Aorta (tissue), 5 donors: ENCODE measurements at places on chromosomes 12 and 14.

DNA sequence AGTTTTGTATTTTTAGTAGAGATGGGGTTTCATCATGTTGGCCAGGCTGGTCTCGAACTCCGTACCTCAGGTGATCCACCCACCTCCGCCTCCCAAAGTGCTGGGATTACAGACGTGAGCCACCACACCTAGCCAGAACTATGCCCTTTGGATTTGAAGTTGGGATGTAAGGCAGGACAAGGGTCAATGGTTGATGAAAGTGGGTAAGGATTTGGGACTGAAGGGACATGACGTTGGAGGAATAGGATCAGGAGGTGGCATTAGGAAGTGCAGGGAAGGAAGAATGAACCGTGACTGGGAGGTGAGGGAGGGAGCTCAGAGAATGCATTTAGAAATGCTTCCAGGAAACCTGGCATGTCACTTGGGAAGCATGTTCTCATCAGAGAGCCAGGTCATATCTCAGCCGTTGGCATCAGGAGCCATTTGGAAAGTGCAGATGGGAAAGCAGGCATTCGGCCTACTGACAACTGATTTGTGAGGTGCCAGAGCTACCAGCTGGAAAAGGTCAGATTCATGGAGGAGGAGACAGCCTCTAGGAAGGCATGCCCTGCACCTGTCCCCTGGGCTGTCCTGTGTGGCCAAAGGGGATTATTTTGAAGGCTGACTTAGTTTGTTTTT is 2.2 kb downstream of the CRADD start:
- DNase-seq = no peak

DNA sequence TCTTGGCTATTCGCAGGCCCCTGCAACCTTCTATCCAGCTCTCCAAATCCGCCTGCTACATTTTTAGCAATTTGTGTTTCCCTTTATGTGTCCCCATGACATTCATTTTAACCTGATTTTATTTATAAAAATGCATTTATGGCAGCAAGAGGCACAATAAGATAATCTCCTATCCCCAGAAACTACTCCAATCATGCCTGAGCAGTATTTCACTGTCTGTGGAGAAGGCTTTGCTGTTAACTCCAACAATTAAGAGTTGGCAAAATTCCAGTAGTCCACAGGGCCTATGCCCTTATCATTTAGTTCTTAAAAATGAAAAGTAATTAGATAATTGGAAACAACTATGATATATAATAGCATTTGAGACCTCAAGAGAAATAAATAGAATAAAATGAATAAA is 462.4 kb downstream of the TRHDE start:
- DNase-seq = no peak

DNA sequence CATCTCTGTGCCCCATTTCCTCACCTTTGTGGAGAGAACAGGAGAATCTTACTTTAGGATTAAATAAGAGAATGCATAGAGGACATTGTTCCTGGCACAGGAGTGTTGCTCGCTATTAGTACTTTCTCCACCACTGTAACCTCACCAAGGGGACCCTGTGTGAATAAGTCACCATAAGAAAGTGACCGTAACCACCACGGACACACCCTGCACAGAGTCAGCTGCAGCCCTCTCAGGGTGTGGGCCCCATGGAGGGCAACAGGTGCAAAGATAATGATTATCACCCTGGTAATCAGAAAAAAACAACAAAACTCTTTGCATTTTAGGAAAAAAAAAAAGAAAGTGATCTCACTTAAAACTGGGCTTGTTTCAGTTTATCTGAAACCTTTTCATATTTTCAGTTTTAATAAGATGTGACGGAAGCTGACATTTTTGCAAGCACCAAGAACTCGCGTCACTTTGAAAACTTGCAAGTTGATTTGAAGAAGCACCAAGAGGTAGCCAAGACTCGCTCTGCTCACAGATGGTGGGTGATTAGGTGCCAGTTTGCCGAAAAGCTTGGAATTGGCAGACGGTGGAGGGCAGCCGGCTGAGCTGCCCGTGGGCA is 87.0 kb upstream of the VRK1 start:
- DNase-seq = no peak

DNA sequence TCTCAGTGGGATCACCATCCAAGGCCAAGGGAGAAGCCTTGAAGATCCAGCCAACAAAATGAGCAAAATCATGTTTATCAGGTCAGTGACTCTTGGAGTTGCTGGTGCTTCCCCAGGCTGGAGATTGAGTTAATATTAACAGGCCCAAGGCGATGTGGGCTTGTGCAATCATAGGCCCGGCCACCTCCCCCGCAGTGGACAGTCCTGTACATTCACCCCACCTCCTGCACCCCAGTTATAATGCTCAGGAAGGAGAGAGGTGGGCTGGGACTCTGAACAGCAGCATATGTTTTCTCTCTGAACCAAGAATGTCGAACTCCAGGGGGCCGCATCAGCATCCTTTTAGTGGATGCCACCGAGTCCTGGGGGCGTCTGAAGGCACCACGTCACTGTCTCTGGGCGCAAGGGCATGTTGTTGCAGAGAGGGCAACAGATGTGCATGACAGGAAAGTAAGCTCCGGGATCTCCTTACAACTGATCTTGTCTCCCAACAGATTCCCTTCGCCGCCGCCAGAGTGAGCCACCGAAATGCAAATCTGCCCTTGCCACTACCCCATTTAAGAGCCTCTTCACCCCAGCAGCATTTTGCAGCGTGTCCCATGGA is 32.2 kb upstream of the SERPINA6 start:
- DNase-seq = peak; percentile 69

DNA sequence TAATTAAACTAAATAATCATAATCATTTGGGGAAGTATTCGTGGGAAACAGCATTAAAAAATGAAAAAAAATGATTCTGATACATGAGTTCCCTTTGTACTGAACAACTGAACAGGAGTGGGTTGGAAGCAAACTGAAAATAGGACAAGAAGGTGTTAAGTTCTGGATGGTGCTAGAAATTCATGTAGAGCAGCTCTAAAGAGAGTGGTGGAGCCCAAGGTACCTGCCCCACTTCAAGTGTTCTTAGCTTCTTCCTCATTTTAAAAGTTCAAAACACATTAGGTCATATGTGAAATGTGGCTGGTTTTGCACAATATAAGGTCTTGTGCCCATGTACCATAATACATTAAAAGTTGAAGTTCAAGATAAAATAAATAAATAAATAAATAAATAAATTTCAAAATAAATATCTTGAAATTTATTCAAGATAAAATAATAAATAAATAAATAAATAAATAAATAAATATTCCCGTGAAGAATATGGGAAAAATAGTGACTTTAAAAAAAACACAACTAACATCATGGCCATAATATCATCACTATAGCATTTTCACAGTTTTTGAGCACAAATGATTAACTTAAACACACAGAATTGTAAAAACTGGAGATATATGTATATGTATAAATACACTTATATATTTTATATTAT is 191.5 kb upstream of the PRKD1 start:
- no peak for DNase-seq

GRCh38 chr12:19306366-19306765 is 132.9 kb upstream of the AEBP2 start:
- no peak for DNase-seq
